Fibroblast of skin of abdomen (primary cell): ENCODE measurements at places on chromosomes 3 and 15.

DNA sequence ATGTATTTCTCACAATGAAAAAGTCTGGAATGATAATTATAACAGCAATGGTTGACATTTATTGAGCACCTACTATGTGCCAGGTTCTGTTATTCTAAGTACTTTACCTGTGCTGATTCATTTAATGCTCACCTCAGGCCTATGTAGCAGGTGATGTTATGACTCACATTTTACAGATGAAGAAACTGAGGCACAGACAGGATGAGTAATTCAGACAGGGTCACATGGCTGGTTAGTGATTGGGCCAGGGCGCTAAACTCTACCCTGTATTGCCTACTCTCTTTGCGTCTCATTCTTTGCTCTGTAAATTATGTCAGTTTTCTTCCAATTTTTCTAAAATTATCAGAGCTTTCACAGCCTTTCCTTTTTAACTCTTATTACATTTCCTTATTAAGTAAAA lies 98.3 kb downstream of the PIK3R4 start:
- no peak for DNase-seq

GRCh38 chr3:12246497-12247163 lies 42.2 kb upstream of the PPARG start:
- DNase-seq: no peak

DNA sequence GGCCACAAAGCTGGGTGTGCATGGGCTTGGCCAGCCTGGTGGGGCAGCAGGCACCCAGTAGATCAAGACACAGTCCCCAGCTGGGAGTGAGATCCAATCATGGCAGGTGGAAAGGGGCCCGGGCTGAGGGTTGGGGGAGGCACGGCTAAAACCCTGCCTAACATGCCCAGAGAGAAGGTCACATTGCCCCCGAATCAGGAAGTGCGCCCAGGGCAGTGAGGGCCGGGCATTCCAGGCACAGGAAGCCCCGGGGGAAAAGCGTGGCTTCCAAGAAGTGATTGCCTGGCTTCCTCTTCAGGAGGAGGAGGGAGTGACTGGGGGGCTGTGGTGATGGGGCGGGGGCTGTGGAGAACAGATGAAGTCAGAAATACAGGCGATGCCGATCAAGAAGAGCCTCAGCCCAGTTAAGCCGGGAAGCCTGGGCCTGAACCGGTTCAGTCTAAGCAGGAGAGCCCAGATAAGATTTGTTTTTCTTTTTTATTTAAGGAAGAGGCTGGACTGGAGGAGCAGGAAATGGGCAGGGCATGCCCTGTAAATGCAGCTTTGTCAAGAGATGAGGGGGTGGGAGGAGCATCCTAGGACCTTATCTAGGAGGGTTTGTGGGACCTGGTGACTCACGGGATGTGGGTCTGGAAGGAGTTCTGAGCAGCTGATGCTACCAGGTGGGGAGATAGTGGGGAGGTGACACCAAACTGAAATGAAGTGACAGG lies 83.9 kb downstream of the CHSY1 start:
- DNase-seq: peak; percentile 48

DNA sequence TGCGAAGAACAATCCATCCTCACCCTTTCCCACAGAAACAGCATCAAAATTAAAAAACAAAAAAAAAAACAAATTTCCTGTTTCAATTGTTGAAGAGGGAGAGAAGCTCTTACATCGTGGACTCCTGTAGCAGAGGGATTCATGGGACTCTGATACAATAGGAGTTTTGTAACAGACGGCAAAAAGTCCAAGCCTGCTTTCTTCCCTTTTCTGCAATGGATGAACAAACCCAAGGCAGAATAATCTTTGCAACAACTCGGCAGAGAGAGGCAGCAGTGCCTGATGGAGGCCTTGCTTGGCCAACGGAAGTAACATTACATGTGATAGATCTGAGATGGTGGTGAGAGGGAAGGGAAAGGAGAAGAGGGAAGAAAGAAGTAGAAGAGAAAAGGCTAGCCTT lies 26.9 kb downstream of the CCR4 start:
- no peak for DNase-seq
